ENCODE measurements at places on chromosomes 3 and 15.

GRCh38 chr3:33786565-33787327 is 11.7 kb upstream of the PDCD6IP start:
- DNase-seq: no peak

DNA sequence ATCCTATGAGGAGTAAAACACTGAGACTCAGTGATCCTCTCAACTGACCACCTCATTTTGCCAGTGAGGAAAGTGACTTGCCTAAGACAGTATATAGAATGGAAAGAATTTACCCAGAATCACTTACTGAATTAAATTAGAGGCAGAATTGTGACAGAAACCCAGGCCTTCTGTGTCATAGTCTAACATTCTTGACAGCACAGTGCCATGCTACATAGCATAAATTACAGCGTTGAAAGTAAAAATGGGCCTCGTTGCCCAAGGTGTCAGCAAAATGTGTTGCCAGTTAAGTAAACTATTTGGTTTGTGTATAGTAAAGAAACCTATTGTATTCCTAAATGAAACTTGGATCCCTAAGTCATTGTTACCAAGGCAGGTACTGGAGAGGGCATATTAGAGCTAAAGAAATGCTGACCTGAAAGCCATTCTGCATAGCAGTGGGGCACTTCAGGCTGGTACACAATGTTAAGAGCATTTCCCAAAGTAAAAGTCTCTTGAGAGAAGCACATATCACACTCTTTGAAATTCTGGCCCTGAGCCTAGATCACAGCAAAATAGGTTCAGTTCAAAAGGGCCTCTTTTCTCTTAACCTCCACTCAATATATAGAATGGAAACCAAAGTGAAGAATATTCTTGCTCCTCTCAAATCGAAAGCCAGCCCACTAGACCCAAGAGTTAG is 53.8 kb downstream of the HMG20A start:
- no peak for DNase-seq

GRCh38 chr3:16298891-16299290 is 33.9 kb downstream of the OXNAD1 start:
- DNase-seq: no peak

DNA sequence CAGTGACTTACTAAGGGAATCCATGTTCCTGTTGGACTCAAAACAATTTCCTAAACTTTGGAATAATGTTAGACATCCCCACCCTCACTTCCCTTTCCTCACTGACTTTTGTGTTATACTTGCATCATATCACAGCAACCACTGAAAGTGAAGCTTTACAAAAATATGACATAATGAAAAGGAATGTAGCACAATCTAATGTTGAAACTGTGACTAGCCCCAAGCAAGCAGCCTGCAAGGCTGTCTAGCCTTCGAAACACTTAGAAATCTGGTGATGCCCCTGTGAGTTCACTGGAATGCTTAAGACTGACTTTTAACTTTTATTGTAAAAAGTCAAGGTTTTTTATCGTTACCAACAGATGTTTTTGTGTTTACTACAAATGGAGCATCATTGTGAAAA is 203.7 kb upstream of the ZNF385D start:
- DNase-seq: no peak

- DNase-seq: no peak
These were observed 5.8 kb downstream of the MAP2K5 start for GRCh38 chr15:67548236-67548852.

DNA sequence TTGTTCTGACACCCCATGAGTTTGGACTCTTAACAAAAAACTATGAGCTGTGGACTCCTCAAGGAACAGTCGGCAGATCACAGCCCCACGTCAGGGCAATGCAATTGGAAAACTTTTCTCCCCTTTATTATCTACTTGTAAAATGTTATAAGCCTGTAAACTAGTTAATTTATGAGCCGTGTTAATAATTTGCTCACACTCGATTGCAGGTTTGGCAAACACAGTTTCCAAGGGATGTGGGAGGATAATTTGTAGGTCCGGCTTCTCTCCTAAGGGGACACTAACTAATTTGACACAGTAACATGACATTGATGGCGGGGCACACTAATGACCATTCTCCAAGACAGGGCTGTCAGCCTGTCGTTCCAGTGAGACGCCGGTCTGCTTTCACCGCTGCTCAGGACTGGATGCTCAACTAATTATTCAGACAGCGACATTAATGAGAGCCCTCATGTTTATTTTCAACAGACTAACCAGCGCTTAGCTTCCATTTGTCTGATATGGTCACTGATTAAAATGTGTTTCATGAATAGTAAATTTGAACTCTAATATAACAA is 222.1 kb downstream of the FOXP1 start:
- DNase-seq: no peak

- no peak for DNase-seq
These were observed 189.3 kb downstream of the NFKBIZ start for GRCh38 chr3:102038477-102039142.

GRCh38 chr15:52349052-52349700 is 53.6 kb upstream of the MYO5C start:
- DNase-seq: no peak

GRCh38 chr3:10888518-10889090 is 72.6 kb downstream of the SLC6A11 start:
- no peak for DNase-seq

DNA sequence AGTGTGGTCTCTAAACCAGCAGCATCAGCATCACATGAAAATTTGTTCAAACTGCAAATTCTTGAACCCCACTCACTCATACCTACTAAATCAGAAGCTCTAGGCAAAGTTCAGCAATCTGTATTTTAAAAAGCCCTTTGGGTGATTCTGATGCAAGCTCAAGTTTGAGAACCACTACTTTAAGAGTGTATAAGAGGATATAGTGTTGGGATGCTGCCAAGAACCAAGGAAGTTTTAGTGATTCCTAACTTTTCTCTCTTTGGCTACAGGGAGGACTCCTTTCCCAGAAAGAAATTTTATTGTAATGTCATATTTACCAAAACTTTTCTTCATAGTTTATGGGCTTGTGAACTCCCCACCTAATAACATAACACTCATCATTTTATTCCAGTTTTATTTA is 422.2 kb downstream of the TBC1D5 start:
- no peak for DNase-seq

DNA sequence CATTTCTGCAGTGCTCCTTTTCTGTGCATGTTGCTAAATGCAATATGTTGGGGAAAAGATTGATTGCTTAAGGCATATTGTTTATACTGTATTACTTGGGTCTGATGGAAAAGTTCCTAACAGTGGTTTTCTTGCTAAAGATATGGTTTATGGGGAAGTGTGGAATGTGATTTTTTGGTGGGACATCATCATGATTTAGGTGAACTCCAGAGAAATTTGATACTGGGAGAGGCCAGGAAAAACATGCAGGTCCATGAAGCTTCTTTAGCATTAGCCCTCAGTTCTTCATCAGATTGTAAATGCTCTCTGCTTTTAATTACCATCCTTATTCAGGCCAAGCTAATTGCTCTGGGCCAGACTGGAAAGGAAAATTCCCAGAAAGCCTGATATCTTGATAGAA is 147.5 kb downstream of the LRTM1 start:
- no peak for DNase-seq

- no peak for DNase-seq
These were observed 126.8 kb upstream of the PFN2 start for GRCh38 chr3:150097588-150097890.

- DNase-seq: no peak
These were observed 3.7 kb downstream of the TCAIM start for GRCh38 chr3:44342176-44342790.

DNA sequence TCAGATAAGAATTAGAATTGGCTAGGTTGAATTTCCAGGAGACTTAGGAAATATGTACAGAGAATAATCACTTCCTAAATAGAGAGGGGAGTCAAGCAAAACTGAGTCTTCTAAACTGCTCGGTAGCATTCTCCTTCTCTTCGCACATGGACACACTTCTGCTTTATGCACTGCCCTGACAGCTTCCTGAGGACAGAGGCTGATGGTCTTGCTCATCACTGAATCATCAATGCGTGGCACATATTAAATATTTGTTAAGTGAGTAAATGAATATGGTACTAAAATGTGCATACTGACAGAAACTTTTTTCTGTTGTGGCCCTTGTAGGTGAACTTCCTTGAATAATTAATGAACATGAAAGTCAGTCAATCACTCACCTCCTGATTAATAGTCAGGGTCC is 315.5 kb downstream of the FHIT start:
- DNase-seq: no peak

GRCh38 chr3:24316887-24317383 is 177.7 kb downstream of the THRB start:
- no peak for DNase-seq

DNA sequence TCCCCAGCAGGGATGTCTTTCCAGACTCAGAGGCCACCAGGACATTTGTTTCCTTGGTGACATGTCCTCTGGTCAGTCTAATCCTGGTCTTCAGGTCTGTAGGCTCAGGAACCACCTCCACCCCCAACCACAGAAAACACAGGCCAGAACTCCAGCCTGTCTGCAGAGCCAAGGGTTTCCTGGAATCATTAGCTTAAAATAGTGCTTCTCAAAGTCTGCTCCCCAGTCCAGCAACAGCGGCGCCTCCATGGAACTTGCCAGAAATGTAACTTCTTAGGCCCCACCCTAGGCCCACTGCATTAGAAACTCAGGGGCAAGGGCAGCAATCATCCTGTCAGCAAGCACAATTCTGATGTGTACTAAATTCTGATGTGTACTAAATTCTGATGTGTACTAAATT is 20.0 kb downstream of the SLC28A1 start:
- no peak for DNase-seq

DNA sequence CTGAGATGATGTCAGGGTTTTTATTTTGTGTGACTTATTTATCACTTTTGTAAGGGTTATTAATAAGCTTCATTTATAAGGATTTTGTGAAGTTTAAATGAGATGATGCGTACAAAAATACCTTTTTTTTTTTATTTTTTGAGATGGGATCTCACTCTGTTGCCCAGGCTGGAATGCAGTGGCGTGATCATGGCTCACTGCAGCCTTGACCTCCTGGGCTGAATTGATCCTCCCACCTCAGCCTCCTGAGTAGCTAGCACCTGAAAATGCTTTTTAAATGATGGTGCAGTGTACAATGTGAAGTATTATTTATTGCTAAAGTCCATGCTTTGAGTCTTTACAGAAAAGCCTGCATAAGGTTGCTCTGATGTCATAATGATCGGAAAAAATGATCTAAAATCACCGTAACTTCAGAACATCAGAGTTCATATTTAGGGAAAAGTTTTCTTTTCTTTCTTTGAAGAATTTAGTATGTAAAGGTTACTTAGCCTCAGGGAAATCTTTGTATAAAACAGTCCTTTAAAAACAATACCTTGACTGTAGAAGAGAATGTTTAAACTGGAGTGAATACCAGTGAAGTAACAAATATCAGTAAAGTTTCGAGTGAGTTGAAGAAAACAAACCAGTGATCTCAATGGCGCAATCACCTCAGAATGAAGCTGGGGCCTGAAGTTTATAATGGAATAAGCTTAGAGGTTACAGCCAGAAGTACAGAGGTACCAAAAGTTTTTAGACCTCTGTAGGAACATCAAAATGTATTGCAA is 29.7 kb downstream of the TCF12 start:
- DNase-seq: no peak

GRCh38 chr3:18898911-18899310 is 249.4 kb upstream of the KCNH8 start:
- no peak for DNase-seq

DNA sequence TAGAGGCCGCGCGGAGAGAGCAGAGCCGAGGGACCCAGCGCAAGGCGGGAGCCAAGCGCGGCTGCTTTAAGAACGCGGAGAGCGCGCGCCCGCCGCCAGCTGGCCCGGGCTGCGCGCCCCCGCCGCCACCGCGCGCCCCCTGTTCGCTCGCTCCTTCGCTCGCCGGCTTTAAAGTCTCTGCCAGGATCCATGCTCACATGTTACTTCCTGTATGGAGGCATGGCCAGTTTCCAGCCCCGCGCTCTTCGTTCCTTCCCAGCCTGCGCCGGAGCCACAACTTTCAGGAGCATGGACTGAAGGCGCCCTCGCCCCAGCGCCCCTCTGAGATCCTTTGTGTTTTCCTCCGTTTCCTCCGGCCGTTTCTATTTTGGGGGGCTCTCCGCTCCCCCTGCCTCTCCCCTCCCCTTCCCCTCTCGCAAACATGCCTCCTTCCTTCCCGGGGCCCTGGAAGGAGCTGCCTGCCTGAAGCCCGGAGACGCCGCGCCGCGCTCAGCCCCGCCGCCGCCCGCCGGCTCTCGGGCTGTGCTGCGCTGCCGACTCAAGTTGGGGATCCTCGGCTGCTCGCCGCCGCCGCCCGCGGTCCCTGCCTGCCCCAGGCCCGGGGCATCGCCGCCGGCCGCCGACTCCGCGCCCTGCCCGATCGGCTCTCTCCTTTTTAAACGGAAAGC is at the start of gene PTPRG:
Gene PTPRG (plus strand): TSS at position 198 of the 668 bp plus-strand sequence. CDS start 717 bp downstream, outside the sequence.
- no peak for DNase-seq

- no peak for DNase-seq
These were observed 58.8 kb downstream of the AMOTL2 start for GRCh38 chr3:134315286-134316106.

DNA sequence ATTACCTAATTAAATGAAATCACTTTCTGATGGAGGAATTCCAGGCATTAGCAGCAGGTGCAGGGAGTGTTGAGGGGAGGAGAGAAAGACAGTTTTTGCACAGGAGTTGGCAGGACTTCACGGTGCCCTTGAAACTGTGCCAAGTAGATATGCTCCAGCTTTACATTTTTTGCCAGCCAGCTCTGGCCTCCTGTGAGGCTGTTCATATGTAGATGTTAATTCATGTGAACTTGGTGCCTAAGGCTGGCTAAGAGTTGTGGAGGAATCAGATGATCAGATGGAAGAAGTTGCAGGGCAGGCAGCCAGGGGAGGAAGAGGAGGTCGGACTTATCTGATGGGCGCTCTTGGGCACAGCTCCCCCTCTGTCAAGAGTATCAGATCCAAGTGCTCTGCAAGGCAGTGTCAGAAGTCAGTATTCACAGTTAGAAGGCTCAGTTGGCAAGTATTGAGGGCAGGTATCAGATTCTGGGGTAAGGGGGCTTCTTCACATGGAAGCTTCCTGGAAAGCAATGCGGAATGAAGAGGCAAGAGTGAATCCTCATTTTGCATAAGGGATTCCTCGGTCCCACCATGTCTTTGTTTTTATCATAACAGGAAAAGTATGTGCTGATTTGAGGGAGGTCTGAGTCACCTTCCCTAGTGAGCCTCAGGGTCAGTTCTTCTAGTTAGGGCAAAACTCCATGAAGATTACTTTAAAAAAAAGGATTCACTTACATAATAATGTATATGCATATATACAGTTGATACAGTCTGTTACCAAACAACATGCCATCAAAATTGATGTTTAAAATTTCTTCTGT is 172.6 kb upstream of the UMPS start:
- no peak for DNase-seq

- DNase-seq: no peak
These were observed 55.5 kb upstream of the CMTM7 start for GRCh38 chr3:32336113-32336498.
